Uterus (tissue), 4 donors: ENCODE measurements at places on chromosomes 5 and 9.

- DNase-seq = no peak
These were observed 1923.4 kb upstream of the CDH9 start for GRCh38 chr5:28961816-28962215.

DNA sequence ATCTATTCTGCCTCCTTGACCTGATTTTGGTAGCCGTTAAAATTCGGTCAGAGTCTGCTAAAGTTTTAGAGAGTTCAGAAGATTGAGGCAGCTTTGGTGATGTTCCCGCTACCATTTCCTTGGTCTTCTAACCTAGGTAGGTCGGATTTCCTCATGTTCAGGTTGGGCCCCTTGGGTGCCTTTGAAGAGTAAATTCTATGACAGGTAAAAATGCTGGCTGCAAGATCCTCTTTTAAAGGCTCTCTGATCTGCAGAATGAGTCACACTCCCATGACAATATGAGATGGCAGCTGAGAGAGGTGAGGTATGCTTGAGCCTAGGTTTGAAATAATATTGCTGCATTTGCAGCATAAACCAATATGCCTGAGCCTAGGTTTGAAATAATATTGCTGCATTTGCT lies 198.9 kb downstream of the TSSK1B start:
- no peak for DNase-seq

GRCh38 chr9:110555551-110556331 lies 23.8 kb downstream of the SVEP1 start:
- peak; percentile 76 for DNase-seq

GRCh38 chr9:101271102-101271501 lies 113.7 kb downstream of the BAAT start:
- DNase-seq = no peak

DNA sequence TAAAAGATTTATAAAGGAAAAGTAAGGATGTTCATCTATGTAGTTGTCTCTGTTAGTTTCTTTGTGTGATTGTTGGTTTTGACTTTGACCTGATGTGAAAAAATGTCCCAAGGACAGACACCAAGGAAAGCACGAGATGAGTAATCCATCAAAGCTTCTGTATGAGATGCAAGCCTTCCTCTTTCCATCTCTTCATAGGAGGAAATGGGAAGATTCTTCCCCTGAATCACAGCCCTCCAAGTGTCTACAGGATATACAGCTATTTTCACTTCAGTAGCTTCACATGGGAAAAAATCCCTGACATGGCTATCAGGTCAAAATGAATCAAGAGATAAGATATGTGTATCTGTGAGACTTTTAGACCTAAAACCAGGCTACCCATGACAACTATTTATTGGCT lies 29.0 kb upstream of the CEMIP2 start:
- no peak for DNase-seq

GRCh38 chr5:134846641-134846960 lies 833 bp downstream of the C5orf24 start:
- DNase-seq = no peak

DNA sequence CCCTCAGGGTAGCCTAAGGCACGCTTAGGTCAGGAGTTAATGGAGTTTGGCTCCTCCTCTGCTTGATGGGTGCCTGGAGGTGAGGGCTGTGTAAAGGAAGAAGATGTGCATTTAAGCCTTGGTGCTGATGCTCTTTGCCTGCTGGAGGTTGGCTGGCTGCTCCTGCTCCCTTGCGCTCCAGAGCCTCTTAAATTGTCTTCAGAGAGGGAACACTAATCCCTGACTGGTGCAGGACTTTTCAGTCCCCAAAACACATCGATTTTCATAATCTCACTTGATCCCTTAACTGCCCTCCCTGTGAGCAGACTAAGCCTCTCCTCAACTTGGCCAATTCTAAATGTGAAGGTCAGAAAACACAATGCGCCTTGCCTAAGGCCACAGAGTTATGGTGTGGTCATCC lies 16.2 kb upstream of the TCOF1 start:
- no peak for DNase-seq

GRCh38 chr5:153130296-153130695 lies 360.2 kb upstream of the GRIA1 start:
- DNase-seq = no peak

GRCh38 chr9:133830310-133830709 lies 92.2 kb upstream of the SARDH start:
- DNase-seq = no peak

GRCh38 chr9:5872511-5872910 lies 18.2 kb upstream of the MLANA start:
- no peak for DNase-seq
